ENCODE measurements at places on chromosomes 4 and X. TPM values are rescaled to one million over a fixed set of nuclear protein-coding genes. Genes with fewer than 3 reads are reported as not detected.

- DNase-seq = no peak
These were observed 3.8 kb downstream of the NAP1L5 start for GRCh38 chr4:88693792-88694191.

DNA sequence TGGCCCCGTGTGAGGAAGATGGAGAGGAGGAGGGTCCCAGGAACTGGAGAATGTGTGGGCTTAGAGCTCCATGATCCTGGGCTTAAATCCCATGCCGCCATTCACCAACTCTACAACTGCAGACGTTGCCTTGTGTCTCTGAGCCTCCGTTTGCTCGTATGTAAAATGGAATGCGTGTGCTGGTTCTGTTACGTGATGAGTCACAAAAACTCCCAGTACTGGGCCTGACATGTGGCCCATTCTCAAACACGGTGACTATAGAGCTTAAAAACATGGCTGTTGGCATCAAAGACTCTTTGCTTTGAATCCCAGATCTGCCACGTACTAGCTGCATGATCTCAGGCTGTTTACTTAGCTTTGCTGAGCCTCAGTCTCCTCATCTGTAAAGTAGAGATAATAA, 13.0 kb upstream of the AFAP1 start:
- DNase-seq = no peak

- no peak for DNase-seq
These were observed 683 bp downstream of the MAN2B2 start for GRCh38 chr4:6575503-6576240.

- DNase-seq = no peak
These were observed 196.4 kb upstream of the RADX start for GRCh38 chrX:106415276-106415895.

DNA sequence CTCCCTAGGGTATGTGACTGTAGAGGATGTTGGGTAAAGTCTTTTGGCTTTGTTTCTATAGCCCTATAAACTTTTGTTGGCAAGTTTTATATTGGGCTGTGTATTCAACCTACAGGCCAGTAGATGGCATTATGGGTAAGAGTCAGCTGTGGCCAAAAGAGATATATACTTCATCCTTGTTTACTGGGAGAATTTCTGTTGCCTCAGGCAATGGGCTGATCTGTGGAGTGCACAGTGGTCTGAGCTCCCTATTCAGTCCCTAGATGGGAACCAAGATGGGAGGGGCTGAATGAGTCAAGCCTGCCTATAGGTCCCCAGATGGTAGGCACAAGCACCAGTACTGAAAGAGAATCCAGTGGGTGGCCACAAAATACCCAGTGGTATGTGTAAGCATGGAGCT, 580.6 kb downstream of the EPHA5 start:
- DNase-seq = no peak

DNA sequence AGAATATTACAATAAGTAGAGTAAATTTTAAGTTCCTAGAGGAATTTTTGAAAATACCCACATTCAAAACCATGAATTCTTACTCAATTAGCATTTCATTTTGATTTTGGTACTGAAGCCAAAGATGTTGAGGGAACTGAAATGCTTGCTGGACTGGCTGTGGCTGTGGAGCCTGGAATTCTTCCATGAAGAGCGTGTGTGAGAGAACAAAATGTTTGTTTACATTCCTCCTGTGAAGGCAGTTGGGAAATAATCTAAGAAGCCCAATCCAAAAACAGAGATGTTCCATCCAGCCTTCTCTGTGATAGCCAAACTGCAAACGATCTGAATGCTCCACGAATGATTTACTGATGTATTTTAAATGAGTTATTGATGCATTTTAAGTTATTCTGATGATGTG, 3.8 kb upstream of the ADH1B start:
- DNase-seq = no peak

The APLN gene
- 2.1 TPM for total RNA-seq

- DNase-seq = no peak
These were observed 61.6 kb downstream of the PACRGL start for GRCh38 chr4:20761826-20762225.

- DNase-seq = no peak
These were observed 173.1 kb upstream of the KLF3 start for GRCh38 chr4:38490753-38491446.

GRCh38 chr4:75189711-75190335, 256.9 kb downstream of the PARM1 start:
- DNase-seq = no peak

The CDX4 gene
- not detected for total RNA-seq

DNA sequence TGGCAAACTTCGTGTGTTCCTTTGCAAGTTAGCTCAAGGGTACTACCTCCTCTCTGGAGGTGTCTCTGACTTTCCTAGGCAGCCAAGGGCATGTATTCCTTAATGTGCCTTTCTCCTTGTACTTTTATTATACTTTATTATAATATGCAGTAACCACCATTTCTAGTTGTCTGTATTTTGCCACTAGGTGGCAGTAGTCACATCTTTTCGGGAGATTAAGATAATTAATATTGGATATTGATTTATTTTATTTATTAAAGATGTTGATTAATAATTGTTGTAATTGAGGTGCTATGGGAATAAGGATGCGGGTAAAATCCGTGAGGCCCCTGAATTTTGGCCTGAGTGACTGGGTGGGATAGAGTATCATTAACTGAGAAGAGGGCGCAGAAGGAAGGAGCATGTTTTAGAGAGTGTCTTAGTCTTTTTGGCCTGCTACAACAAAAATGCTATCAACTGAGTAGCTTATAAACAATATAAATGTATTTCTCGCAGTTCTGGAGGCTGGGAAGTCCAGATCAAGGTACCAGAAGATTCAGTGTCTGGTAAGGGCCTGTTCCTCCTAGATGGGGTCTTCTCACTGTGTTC, 153.3 kb downstream of the TMEM164 start:
- no peak for DNase-seq

The OCIAD2 gene
- 92.7 TPM for total RNA-seq

The SPCS3 gene
- total RNA-seq = 178 TPM

The CXCL11 gene
- not detected for total RNA-seq

The FAM236C gene
- not detected for total RNA-seq

The PTTG2 gene
- total RNA-seq = 2.2 TPM

The EVC gene
- total RNA-seq = 1.9 TPM

GRCh38 chr4:95522682-95523530, 25.9 kb downstream of the UNC5C start:
- no peak for DNase-seq

The BEX2 gene
- 4.9 TPM for total RNA-seq

DNA sequence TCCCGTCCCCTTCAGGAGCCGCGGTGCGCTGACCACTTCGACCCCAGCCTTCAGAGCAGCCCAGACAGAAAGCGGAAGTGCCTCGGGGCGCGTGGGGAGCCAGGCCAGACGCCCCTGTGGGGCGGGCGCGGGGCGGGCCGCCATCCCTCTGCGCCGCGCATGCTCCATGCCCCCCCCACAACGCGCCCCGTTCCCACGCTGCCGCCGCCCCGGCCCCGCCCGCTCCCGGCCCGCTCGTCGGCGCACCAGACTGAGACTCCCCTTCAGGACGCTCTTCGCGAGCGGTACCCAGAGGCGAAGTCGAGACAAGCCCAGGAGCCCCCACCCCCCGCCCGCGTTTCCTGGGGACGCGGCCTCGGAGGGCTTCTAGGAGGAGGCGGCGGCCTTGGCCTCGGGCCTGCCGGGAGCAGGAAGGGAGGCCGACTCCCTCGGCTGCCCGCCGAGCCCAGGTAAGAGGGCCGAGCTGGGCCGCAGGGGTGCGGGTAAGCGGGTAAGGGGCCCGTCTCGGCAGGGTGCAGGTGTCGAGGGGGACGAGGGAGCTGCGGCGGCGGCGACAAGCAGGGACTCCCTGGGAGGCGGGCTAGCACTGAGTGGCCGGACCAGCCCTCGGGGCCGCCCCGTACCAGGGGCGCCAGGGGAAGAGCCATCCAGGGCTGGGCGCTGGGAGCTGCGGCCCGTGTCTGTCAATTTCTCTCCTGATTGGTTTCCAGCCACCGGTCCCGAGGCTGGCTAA, at the start of gene ZFP92:
Gene ZFP92, plus strand, starts transcription at position 218 of the 733 bp plus-strand sequence. CDS start 6,851 bp downstream, outside the sequence.
- DNase-seq = peak; percentile 42

The GLOD5 gene
- total RNA-seq = not detected

DNA sequence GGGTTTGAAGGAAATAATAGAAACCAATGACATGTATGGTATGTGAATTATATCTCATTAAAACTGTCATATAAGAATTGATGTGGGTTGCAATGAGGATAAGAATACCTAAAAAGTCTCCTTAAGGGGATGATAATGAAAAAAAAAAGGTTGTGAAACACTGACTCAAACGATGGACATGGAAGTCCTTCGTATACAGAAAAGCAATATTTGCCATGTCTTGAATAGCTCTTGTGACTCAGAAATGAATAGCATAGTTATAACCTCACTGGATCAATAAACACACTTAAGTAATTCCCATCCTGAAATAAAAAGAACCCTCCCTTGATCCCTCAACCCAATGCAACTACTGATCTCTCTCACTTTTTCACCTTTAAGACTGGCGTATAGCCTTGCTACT, 89.7 kb downstream of the OPHN1 start:
- no peak for DNase-seq

The INTS6L gene
- 24.4 TPM for total RNA-seq

The DKK2 gene
- total RNA-seq = not detected

DNA sequence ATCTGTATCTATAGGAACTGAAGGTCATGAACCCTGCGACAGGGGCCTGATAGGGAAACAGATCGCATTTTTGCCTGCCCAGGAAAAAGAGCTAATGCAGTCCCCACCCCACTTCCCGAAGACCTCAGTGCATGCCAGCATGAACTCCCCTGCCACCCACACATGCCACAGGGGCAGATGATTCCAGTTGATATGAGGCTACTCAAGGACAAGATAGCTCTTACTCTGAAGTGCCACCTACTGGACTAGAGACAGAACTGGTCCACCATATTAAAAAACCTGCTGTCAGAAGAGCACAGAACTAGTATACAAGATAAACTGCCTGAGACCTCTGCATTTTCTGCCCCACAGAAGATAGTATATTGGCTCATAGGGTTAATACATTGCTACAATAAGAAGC, 68.0 kb downstream of the YIPF7 start:
- no peak for DNase-seq

DNA sequence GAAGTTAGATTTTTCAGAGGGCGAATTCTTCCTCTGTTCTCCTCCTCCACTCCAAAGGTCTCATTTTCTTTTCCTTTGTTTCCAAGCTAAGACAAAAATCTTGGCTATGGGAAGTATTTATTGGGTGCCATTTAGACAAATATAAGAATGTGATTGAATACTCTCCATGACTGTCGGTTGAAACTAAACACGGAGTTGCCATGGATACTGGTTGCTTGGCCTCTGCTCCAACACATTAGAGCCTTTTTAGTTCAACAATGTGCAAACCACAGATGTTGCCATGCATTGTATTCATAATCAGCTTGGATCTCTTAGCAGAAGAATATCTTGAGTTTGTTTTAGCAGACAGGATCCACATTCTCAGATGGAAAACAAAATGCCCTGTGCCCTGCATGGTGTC, 366.5 kb upstream of the LCORL start:
- DNase-seq = no peak
